ENCODE measurements at places on chromosomes 16 and 17. TPM values are rescaled to one million over a fixed set of nuclear protein-coding genes. Genes with fewer than 3 reads are reported as not detected.

DNA sequence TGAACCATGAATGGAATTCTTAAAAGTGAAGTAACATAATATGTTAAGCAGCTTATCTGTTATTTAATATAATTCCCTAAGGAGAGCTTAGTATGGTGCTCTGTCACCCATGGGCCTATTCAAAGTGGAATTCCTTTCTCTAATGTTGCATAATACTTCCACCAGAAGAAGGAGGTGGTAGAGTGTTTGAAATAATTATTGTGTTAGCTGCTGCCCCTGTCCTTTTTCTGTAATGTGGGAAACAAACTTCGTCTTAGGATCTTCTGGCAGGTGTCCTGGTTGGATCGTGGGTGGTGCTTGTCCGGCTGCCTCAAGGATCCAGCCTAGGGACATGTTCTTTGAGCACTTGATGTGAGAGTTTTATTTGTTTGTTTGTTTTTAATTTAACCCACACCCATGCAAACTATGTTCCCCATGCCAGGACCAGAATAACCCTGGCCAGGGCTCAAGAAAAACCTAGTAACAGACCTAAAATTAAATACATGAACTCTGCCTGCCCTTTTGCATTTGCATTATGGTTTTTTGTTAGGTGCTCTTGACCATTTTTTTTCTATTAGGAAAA lies 46.1 kb downstream of the ZNRF1 start:
- DNase-seq = no peak

- no peak for DNase-seq
Observed at GRCh38 chr17:67477687-67478086, 100.6 kb downstream of the PITPNC1 start.

DNA sequence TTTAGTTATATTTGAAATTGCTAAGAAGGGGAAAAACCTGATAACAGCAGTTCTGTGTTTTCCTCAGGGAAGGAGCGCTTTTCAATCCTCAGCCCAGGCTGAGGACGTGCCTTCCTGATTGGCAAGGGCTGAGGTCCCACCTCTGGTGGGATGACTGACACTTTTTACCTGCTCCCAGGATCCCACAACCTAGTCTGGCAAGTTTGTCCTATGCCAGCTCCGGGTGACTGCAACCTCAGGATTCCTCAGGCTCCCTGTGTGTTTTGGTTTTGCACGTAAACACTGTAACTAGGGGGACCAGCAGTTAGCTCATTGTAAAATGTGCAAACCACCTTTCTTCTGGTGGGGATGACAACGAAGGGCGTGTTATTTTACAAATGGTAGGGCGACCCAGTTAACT lies 7.5 kb downstream of the MARCHF10 start:
- no peak for DNase-seq

GRCh38 chr16:85104821-85105391 lies 7.4 kb downstream of the CIBAR2 start:
- no peak for DNase-seq

Gene KRT222
- 0.26 TPM for total RNA-seq

Gene AANAT
- total RNA-seq = not detected

DNA sequence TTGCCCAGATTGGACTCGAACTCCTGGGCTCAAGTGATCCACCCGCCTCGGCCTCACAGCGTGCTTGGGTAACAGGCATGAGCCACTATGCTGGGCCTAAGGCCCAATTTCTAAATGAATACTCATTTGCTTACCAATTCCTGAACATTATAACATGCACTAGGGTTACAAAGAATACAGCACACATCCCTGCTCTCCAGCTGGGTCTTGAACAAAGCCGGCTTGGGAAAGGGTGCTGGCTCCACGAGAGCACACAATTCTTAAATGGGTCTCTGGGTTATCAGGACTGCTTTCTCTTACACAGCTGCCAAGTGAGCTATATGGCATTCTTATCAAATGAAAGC lies 58.3 kb downstream of the HIC1 start:
- no peak for DNase-seq

DNA sequence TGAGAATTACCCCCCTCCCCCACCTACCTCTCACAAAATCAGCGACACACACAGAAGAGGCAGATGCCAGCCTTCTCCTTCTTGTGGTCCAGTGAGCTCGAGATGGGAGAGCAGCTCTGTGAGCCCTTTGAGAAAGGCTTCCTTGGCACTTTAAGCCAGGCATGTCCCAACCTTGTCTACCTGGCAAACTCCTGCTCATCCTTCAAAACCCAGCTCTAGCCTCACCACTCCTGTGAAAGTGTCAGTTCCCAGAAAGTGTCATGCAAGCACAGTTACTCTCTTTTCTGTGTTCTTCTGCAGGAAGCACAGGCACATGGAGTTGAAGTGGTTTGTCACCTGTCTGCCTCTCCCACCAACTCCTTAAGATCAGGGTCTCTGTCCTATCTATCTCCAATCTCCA lies 1.6 kb downstream of the TMEM98 start:
- DNase-seq = no peak

- DNase-seq = no peak
Observed at GRCh38 chr17:30368912-30369720, 9.6 kb upstream of the CPD start.

DNA sequence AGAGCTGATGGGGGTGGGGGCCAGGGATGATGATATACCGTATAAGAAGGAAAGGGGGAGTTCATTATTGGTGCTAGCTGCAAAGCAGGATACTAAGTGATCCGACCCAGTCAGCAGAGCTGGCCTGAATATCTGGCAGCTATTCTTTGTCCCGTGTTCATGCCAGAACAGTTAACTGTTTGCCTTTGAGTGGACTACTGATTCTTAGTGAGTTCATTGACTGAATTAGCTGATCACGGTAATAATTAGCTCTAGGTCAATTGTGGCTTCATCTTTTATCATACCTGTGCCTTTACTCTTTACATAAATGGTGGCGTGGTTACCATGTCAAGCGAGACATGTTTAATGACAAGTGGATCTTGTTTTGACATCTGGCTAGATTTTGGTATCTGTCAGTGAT lies 5.3 kb downstream of the KPNB1 start:
- no peak for DNase-seq

DNA sequence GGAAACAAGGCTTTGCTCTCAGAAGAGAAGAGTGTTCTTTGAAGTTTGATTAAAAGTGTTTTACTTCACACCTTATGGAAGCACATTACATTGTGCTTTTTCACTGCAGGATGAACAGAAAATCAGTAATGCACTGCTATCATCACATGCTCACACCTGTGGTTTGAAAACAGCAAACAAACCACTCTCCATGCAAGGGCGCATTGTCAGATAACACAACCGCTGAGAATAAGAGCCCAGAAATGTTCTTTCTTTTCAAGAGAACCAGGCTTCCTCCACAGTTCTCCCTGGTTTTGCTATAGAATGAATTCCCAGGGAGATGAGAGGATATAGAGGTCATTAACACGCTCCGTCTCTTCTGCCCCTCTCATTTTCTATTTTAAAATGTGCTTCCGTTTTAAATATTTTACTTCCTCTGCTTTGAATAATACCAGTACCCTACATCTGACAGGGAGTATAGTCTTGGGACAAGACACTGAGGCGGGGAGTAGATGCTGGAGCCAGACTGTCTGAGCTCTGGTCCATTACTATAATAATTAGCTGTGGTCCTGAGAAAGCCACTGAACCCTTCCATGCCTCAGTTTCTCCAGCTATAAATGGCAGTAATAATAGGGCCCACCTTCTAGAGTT lies 71.6 kb downstream of the CDK5R1 start:
- no peak for DNase-seq

DNA sequence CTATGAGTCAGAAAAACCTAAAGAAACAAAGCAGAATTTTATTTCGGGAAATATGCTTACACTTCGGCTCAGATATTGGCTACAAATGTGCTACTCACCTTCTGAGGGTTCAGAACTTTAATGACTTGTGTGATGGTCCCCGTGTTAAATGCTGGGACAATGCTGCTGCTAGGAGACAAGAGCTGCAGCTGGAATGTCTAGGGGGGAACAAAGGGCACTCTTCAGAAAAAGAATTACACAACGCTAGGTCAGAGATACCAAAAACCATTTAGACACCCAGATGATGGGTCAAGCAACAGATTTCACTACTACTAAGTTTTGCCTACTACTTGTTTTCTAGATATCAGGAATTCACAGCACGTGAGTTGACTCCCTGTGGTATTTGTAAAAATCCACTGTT lies 10.0 kb upstream of the PHLPP2 start:
- DNase-seq = no peak

Gene NHLRC4
- total RNA-seq = 1.3 TPM

DNA sequence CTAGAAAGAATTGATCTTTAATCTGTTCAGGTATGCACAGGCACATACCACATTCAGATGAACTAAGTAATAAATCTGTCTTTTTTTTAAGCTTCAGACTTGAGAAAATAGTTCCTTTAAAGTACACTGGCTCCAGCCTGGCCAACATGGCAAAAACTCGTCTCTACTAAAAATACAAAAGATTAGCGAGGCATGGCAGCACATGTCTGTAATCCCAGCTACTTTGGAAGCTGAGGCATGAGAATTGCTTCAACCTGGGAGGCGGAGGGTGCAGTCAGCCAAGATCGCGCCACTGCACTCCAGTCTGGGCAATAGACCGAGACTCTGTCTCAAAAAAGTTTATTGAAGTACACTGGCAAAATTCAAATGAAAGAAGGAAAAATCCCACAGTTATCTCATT lies 111.0 kb upstream of the NETO2 start:
- no peak for DNase-seq

Gene SP2
- total RNA-seq = 12.7 TPM

DNA sequence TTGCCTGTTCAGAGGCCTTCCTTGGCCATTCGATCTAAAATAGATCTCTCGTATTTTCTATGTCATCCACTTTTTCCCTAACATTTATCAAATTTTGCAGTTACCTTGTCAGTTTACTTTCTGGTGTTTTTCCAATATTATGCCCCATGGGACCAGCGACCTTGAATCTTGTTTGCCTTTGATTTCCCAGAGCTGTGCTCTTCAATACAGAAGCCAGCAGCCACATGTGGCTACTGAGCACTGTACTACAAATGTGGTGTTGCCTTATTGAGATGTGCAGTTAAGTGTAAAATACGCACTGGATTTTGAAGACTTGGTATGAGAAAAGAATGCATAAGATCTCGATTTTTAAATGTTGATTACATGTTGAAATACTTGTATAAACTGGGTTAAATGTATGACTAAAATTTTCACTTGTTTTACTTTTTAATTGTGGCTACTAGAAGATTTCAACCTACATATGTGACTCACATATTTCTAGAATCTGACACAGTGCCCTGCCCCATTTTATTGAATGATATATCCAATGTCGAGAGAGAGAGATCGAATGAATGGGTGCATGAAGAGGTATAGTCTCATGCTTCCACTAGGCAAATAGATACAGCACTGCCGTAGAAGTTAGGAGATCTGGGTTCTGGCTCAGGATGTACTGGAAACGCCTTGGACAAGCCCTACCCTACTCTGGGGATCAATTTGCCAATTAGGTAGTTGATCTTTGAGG lies 824 bp upstream of the PSME3 start:
- no peak for DNase-seq

- DNase-seq = no peak
Observed at GRCh38 chr16:11329071-11329491, 16.2 kb upstream of the RMI2 start.

Gene RASL10B
- 24.3 TPM for total RNA-seq

DNA sequence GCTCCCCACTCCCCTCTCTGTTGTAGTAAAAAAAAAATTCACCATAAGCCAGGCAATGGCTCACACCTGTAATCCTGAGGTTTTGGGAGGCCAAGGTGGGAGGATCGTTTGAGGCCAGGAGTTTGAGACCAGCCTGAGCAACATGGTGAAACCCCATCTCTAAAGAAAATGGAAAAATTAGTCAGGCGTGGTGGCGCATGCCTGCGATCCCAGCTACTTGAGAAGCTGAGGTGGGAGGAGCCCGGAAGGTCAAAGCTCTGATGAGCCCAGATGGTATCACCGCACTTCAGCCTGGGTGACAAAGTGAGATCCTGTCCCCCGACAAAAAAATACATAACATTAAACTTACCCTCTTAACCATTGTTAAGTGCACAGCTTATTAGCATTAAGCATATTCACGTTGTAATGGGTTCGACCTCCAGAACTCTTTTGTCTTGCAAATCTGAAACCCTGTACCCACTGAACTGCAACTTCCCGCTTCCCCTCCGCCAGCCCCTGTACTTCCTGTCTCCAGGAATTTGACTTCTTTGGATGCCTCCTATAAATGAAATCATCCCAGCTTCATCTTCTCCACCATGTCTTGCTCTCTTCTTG lies 66.8 kb downstream of the CRISPLD2 start:
- DNase-seq = no peak

- DNase-seq = peak; percentile 81
Observed at GRCh38 chr16:50463581-50464324, 84.4 kb upstream of the NKD1 start.

Gene P4HB
- 575 TPM for total RNA-seq

Gene PDE6G
- total RNA-seq = 1.3 TPM

Gene SRL
- total RNA-seq = 0.45 TPM

- DNase-seq = no peak
Observed at GRCh38 chr16:11890231-11890965, 25.4 kb downstream of the GSPT1 start.

GRCh38 chr17:29255926-29256522 lies 9.4 kb downstream of the CRYBA1 start:
- no peak for DNase-seq

GRCh38 chr16:67100569-67101310 lies 9.0 kb upstream of the PHAF1 start:
- no peak for DNase-seq

GRCh38 chr16:78324649-78325285 lies 225.3 kb downstream of the WWOX start:
- no peak for DNase-seq

DNA sequence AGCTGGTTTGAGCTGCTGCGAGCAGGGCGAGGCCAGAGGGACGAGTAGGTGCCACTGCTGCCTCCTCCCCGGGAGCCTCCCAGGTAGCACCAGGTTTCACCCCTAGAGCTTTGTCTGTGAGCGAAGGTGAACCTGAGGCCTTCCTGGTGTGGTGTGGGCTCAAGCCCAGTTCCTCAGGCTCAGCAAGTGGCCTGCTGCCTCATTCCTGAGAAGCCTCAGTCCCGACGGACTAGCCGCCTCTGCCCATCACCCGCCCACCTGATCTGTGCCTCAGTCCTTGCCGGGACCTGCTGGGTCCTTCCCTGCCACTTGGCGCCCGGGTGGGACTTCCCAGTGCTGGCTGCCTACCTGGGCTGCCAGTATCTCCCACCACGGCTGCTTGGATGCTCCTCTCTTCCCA lies 1.7 kb downstream of the NLRC3 start:
- no peak for DNase-seq

Data from mesenteric fat pad (tissue), 1 donor.